ENCODE measurements at places on chromosomes 1 and 21.

DNA sequence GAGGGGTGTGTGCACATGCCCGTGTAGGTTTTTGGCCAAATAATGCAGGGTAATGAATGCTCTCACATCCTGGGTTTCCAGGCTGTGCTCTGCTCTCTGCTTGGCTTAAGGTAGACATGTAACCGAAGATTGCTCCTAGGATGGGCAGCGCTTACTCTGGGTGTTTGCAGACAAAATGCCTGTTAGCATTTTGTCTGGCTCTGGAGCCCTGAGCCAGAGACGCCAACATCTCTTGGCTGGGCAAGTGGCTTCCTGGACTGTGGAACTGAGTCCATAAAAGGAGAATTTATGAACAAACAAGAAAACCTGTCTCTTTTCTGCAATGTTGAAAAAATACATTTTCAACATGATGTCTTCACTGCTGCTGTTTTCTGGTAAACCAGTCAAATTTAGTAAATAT lies 96.0 kb upstream of the TSPAN2 start:
- no peak for DNase-seq

- DNase-seq, result no peak
Measured at GRCh38 chr1:89630048-89630447, 2.9 kb upstream of the LRRC8C start.

- DNase-seq, result no peak
Measured at GRCh38 chr1:7376676-7377075, 394.4 kb upstream of the VAMP3 start.

GRCh38 chr1:56202796-56203492 lies 376.4 kb downstream of the PLPP3 start:
- no peak for DNase-seq

GRCh38 chr1:208080396-208081286 lies 163.5 kb downstream of the PLXNA2 start:
- no peak for DNase-seq

- DNase-seq, result no peak
Measured at GRCh38 chr1:43441894-43442637, 11.7 kb downstream of the HYI start.

DNA sequence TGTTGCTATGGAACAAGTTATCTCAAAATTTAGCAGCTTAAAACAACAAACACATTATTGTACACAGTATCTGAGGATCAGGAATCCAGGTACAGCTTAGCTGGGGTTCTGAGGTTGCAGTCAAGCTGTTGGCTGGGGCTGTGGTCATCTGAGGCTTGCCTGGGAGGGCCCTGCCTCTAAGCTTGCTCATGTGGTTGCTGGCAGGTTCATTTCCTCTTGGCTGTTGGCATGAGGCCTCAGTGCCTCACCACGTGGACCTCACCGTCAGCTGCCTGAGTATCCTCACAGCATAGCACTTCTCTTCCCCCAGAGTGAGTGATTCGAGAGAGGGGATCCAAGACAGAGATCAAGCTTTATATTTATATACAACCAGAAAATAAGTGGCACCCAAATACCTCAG lies 18.6 kb downstream of the NTPCR start:
- DNase-seq, result no peak

DNA sequence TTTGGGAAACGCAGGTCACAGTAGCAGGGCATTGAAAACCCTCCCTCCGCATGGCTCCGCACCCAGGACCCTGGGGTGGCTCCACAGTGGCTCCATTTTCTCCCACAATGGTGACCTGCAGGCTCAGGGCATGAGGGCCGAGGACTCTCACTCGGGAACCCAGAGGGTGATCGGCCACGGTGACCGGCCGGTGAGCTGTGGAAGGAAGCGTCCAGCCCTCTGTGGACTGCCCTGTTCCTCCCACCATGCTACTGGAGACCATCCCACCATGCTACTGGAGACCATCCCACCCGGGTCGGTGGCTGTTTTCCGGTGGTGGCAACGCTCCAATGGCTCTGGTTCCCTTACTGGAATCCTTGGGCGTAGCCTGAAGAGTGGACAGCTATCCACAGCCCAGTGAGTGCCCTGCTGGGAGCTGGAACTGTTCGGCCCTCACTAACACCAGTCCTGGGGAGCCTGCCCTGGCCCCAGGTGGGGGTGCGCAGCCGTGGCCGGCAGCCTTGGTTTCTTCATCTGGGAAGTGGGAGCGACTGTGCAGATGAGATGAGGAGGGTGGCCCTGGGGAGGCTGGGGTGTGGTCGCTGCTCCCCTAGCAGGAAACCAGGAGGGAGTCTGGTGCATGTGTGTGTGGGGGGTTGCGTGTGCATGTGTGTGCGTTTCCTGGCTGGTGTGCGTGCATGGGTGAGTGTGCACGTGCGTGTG lies 59.6 kb downstream of the PRDM16 start:
- no peak for DNase-seq

GRCh38 chr1:220967911-220968310 lies 88.7 kb downstream of the HLX start:
- DNase-seq, result no peak

GRCh38 chr1:83897516-83897915 lies 101.4 kb downstream of the TTLL7 start:
- DNase-seq, result no peak

GRCh38 chr1:54405898-54406293 lies 298 bp downstream of the SSBP3 start:
- no peak for DNase-seq

GRCh38 chr21:43866659-43867331 lies 1.8 kb downstream of the AGPAT3 start:
- no peak for DNase-seq
